ENCODE measurements at places on chromosomes 12 and 14.

- DNase-seq: no peak
These were observed 30.9 kb downstream of the TDP1 start for GRCh38 chr14:89986462-89987160.

- DNase-seq: no peak
These were observed 19.6 kb downstream of the HCFC2 start for GRCh38 chr12:104083769-104084475.

GRCh38 chr12:10393291-10393690 lies 3.5 kb upstream of the KLRK1 start:
- no peak for DNase-seq

GRCh38 chr14:99312106-99312505 lies 40.1 kb upstream of the BCL11B start:
- no peak for DNase-seq

DNA sequence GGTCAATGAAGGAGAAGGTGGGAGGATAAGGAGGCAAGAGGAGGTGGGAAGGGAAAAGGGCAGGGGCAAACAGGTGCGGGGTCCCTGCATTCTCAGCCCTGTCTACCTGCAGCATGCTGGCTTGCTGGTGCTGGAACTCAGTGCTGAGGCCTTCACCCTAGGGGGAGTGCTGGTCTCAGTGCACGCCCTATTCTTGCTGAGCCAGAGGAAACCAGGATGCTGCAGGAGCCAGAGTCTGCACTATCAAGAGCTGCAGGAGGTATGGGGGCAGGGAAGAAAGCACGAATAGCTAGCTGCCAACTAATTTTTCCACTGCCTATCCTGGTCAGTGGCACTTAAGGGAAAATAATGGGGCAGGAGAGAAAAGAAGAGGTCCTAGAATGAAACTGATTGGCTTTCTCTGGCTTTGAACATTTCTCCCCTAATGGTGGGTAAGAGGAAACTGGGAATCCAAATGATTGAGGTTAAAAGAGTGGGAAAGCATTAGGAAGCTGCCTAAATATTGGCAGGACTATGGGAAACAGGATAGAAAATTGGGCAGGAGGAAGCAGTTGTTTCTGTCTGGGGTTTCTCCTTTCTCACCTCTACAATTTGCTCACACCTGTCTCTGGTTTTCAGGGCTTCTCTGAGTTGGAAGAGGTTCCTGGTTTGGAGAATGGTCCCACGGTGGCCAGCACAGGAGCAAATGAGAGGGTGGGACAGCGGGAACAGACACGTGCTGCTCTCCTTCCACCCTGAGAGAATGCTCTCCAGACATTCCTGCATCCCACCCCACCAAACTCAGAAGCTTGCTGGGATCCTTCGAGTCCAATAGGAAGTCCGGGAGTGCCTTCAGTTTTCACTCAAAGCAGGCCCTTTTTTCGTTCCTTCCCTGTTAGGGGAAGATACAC lies 1.9 kb downstream of the TMEM253 start:
- peak; percentile 71 for DNase-seq

All from erythroblast (primary cell).